Stimulated activated CD8-positive, alpha-beta memory T cell treated with anti-CD3 and anti-CD28 coated beads, Interleukin-15, amount 100 ng/mL, for 48 hours (primary cell): ENCODE measurements at places on chromosomes 1 and 21.

DNA sequence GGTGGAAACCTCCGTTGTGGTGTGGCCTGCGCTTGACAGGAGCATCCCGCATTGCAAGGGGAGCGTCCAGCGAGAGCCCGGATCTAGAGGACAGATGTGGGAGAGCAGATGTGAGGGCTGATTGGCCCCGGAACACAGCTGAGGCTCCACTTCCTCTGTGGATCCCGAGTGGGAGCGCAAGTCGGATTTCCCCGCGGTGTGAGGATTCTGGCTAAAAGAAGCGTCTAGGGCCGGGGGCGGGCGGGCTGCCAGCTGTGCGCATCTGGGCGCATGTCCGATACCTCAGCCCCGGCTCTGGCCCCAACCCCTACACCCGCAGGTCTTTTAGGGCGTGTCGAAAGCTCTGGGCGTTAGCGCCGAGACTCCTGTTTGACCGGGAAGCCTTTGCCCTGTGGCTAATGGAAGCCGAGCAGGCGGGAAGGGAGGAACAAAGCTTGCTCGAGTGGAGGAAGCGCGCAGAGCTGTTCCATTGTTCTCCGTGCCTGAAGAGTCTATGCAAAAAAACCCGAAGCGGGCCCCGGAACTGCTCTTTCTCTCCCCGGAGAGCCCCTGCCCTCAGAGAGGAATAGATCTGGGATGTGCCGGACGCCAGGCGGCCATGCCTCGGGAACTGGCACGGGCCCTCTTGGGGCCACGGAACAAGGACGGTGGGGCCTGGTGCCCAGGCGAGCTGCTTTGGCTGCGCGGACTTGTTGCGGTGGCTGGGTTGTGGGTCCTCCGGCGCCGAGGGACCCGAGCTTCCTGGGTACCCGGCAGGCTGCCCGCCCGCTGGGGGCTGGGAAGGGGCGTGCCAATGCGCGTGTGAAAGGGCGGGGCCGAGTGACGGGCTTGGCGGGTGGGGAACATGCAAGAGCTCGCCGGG is 111.1 kb downstream of the NAV1 start:
- no peak for DNase-seq

DNA sequence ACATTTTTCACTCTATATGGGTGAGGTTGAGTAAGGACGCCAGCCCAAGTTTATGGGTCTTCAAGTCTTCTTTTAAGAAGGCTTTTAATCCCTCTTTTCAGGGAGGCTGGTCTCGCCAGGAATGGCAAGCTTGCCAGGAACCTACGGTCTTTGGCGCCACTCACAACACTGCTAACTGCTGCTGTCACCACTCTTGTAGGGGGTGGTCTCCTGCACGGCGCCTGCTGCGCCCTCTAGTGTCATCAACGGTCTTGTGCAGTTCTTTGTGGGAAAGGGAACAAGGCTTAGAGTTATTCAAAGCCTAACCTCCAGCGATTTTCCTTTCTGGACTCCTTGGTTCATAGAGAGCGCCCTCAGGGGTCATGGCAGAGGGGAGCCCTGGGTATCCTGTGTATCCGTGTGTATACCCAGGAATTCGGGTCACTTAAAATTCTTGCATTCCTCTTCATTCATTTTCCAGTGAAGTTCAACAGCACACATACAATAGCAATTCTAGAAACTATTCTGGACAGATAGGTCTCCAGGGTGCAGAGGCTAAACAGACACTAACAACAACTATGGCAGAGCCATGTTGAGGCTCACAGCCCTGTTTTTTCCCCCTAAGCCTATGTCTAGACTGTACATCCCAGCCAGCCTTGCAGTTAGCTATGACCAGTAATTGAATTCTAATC is 392.8 kb upstream of the CAMK1G start:
- DNase-seq, result no peak

- no peak for DNase-seq
Measured at GRCh38 chr1:24946861-24947658, 17.0 kb upstream of the RUNX3 start.

DNA sequence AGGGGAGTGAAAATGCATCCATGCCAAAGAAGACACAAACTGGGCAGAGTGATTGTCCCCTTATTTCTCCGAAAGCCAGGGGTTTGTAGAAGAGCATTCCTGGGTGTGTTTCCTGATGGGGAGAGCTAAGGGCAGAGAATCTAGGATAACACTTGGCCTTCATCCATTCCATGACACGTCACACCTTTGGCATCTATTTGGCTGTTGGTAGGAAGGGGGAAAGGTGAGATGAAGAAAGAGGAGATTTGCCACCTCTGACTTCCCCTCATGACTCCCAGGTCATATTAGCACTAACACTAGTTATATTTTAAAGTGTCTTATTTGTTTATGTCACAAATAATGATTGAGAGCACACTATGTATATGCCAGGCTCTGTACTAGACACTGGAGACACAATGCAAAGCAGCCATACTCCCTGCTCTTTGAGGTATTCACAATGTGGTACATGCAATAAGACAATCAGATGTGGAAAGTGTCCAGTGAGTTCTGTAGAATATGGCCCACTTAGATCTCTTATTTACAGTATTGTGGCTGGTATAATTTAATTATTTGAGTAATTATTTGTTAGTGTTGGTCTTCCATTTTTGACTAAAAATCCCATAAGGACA is 54.5 kb upstream of the GADD45A start:
- DNase-seq, result no peak

- DNase-seq, result no peak
Measured at GRCh38 chr1:44717156-44717555, 13.8 kb downstream of the RNU5D-1 start.
